ENCODE measurements at places on chromosomes 11 and 22.

DNA sequence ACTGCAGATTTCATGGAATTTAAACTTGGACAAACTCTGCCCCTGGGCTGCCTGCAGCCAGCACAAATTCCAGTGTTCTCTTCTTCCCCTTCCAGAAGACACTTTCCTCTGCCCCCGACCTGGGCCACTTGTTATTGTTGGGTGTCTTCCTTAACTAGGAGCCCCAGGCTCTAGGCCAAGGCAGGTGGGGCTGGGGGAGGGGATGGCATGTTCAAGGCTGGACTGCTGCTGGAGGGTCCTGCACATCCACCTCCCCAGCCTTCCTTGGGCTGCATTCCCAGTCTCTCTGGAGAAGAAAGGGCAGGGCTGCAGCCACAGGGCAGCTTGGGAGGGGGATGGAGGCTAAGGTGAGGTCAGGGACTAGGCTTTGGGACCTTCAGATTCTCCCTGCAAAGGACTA lies 11.5 kb upstream of the SLC22A6 start:
- DNase-seq: no peak

DNA sequence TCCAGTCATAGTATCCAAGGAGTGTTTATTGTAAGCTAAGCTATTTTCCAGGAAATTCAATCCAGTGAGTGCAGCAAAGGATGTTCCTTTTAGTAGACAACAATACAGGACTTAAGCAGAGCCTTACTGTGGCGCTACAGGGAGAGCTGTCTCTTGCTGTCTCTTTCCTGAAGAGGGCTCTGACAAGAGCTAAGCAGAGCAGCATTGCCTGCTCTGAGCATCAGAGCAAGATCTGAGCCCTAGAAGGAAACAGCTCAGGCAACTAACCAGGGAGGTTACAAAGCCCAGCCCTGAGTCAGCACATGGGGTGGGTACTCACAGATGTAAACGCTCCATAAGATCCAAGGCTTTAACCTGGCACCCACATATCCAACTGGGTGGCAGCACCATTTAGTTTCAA lies 8.0 kb downstream of the LAYN start:
- no peak for DNase-seq

DNA sequence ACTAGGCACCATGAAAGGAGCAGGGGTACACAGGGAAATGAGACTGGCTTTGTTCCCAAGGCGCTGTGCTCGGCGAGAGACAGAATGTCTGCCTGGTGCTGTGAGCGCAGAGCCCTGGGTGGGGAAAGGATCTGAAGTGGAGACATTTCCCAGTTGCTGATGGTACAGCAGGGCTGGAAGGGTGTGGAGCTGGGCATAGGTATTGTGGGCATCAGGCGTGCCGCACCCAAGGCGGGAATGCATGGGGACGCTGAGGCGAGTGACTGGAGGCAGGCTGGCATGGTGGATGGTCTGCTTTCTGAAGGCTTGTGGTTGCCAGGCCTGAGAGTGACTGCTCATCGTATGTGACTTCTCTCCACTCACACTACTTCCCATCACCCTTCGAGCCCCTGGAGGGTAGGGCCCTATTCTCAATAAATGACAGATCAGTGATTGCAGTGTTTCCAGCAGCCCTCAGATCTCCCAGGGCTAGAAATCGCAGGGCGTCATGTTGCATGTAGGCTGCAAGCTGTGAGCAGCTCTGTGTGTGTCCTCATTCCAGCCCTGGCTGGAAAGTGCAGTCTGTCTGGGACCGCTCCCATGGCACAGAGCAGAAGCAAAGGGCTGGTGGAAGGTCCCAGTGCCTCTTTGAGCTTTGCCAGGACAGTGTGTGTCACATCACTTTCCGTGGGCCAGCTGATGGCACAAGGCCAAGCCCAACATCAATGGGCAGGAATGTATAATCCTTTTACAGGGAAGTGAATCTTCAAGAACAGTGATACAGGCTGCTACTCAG lies 67.7 kb downstream of the TBC1D22A start:
- peak; percentile 84 for DNase-seq

- DNase-seq: no peak
Observed at GRCh38 chr11:73998846-73999575, 9.9 kb downstream of the UCP3 start.

DNA sequence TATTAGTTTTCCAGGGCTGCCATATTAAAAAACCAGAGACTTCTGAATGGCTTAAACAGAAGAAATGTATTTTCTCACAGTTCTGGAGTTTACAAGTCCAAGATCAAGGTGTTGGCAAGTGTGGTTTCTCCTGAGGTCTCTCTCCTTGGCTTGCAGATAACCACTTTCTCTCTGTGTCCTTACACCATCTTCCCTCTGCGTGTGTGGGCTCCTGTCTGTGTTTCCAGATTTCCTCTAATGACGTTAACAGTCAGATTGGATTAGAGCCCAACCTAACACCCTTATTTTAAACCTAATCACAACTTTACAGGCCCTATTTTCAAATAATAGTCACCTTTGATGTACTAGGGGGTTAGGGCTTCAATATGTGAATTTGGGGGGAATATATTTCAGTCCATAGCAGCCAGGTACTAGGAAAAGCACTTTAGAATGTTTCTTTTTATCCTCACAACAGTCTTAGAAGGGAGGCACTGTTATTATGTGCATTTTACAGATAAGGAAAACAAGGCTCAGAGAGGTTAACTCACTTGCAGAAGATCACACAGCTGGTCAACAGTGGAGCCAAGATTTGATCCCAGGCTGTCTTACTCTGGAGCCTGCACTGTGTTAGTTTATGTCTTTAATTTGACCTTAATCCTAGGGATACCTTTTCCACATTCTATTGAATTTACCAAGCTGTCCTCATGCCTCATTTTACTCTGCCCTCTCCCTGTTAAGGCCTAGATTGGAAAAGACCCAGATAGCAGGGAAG lies 116.4 kb upstream of the CRYBB3 start:
- DNase-seq: no peak

GRCh38 chr11:125129316-125129993 lies 18.0 kb upstream of the TMEM218 start:
- DNase-seq: no peak

DNA sequence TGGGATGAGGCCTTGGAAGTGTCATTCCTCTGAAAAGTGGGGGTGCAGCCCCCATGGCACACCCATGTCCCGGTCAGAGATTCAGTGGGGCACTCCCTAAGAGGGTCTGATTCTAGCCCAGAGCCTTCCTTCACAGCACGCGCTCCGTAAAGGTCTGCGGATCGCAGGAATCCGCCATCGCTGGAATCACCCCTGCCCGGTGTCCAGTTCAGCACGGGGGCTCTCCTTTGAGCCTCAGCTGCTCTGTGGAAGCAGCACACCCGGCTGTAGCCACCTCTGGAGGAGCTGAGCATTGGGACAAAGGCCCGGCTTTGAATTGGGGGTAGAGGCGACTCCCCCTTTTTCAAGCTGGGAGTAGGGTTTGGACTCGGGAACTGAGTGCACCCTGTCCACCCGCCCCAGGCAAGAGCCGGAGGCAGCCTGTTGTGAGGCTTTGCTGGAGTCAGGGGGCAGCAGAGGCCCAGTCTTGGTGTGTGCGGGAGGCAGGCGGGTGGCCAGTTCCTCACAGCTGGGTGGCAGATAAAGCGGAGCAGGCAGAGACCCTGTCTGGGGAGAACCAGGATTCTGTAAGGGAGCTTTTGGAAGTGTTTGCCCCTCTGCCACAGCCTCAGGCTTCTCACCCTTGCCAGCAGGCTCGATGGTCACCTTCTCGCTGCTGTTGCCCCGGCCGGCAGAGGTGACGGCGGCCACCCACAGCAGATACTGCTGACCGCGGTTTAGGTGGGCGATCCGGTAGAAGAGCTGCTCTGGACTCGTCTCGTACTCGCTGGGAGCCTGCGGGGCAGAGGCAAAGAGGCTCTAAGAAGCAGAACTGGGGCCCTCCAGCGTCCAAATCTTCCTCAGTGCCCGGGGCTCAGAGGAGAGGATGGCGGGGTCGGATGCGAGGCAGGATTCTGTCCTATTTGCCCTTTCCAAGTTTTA lies 115.9 kb downstream of the CEP164 start:
- peak; percentile 67 for DNase-seq

DNA sequence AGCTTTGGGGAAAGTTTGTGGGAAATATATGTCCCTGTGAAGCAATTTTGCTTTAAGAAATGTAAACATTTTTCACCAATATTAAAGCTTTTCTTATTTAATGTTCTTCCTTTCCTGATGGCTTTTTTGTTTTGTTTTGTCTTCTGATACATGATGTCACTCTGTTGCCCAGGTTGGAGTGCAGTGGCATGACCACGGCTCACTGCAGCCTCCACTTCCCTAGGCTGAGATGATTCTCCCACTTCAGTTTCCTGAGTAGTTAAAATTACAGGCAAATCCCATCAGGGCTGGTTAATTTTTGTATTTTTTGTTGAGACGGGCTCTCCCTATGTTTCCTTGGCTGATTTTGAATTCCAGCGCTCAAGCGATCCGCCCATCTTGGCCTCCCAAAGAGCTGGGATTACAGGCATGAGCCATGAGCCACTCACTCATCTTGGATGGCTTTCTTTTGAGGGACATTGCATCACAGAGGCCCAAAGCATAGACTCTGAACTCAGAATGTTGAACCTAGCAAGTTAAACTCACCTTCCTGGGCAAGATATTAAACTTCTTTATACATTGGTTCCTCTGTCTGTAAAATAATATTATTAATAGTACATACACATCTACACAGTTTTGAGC lies 651 bp upstream of the CARD16 start:
- peak; percentile 26 for DNase-seq

- peak; percentile 33 for DNase-seq
Observed at GRCh38 chr11:890794-891540, 19.6 kb downstream of the CHID1 start.

Measured in right cardiac atrium (tissue), 5 donors.